Vagina (tissue), 2 donors: ENCODE measurements at places on chromosomes 6 and 20. TPM values are rescaled to one million over a fixed set of nuclear protein-coding genes. Genes with fewer than 3 reads are reported as not detected.

GRCh38 chr6:126531286-126531685, 191.4 kb downstream of the CENPW start:
- no peaks in the 10 kb centered on the region for H3K27me3 ChIP-seq
- H3K4me3 ChIP-seq = no peak overlapping the region
- no peaks in the 10 kb centered on the region for H3K4me1 ChIP-seq
- no peak for DNase-seq
- no peak overlapping the region for H3K27ac ChIP-seq

GRCh38 chr6:156507656-156508055, 269.5 kb upstream of the ARID1B start:
- no peaks in the 10 kb centered on the region for H3K36me3 ChIP-seq
- no peak for DNase-seq
- H3K4me1 ChIP-seq = no peaks in the 10 kb centered on the region
- no peaks in the 10 kb centered on the region for H3K27me3 ChIP-seq
- H3K27ac ChIP-seq = no peak overlapping the region
- no peak overlapping the region for H3K4me3 ChIP-seq

DNA sequence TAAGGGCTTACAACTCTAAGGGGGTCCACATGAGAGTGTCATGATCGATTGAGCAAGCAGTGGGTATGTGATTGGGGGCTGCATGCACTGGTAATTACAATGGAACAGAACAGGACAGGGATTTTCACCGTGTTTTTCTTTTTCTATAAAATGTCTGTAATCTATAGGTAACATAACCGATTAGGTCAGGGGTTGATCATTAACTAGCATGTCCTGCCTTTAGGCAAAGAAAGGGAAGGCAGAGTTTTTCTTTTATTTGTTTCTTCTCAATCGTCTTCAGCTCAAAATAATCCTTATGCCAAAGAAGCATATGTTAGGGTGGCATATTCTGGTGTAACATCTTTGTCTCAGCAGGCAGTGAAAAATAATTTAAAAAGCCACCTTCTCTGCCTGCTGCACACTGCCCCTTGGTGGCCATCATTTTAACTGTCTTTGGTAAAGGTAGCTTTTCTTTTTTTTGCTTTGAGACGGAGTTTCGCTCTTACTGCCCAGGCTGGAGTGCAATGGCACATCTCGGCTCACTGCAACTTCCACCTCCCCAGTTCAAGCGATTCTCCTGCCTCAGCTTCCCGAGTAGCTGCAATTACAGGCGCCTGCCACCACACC, 9.7 kb upstream of the CEP43 start:
- no peak overlapping the region for H3K4me3 ChIP-seq
- H3K27ac ChIP-seq = no peak overlapping the region
- DNase-seq = no peak
- H3K27me3 ChIP-seq = no peaks in the 10 kb centered on the region
- H3K36me3 ChIP-seq = no peaks in the 10 kb centered on the region

DNA sequence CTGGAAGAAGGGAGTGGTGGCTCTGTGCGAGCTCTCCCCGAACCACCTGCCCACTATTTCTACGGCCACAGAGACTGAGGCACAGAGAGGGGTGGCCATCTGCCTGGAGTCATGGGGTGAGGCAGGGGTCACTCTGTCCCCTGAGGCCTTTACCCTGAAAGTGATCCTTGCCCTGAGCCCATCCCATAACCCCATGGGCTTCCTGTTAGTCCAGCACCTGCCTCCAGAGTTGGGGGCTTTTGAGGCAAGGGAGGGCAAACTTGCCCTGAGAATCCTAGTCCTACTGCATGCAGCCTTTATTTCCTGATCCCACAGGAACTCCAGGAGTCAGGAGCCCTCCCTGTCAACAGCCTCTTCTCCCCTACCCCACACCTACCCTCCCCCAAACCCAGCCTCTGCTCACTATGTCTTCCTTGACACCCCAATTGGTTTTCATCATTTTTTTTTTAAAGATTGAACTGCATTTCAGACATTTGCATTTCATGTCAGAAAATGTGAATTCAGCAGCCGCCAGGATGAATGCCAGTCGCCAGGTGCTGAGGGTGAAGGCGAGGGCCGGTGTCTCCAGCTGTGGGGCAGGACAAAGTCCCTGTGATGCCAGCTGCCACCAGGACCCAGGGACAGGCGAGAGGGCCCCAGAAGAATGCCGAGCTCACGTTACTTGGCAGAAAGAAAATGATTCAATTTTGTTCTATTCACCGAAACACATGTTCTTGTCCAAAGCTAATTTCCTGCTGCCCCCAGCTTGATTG, 47.6 kb upstream of the NNAT start:
- H3K36me3 ChIP-seq = no peaks in the 10 kb centered on the region
- H3K27me3 ChIP-seq = no peaks in the 10 kb centered on the region
- no peak for DNase-seq
- H3K4me3 ChIP-seq = no peak overlapping the region
- H3K27ac ChIP-seq = no peak overlapping the region
- no peaks in the 10 kb centered on the region for H3K4me1 ChIP-seq

DNA sequence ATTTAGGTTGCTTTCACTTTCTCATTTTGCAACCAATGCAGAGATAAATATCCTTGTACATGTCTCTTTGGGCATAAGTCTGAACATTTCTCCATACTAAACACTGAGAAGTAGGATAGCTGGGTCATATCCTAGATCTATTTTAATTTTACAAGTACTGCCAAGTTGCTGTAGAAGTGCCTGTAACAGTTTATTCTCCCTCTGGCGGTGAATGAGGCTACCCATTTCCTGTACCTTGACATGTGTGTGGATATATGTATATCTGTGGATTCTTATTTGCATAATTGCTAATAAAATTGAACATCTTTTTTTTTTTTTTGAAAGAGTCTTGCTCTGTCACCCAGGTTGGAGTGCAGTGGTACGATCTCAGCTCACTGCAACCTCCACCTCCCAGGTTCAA, 48.0 kb upstream of the PNRC1 start:
- no peak overlapping the region for H3K4me3 ChIP-seq
- no peak for DNase-seq
- no peak overlapping the region for H3K27ac ChIP-seq

GRCh38 chr6:23559587-23560343, 566.2 kb upstream of the NRSN1 start:
- H3K36me3 ChIP-seq = no peaks in the 10 kb centered on the region
- H3K4me1 ChIP-seq = no peaks in the 10 kb centered on the region
- no peak overlapping the region for H3K27ac ChIP-seq
- no peaks in the 10 kb centered on the region for H3K27me3 ChIP-seq
- no peak overlapping the region for H3K4me3 ChIP-seq

DNA sequence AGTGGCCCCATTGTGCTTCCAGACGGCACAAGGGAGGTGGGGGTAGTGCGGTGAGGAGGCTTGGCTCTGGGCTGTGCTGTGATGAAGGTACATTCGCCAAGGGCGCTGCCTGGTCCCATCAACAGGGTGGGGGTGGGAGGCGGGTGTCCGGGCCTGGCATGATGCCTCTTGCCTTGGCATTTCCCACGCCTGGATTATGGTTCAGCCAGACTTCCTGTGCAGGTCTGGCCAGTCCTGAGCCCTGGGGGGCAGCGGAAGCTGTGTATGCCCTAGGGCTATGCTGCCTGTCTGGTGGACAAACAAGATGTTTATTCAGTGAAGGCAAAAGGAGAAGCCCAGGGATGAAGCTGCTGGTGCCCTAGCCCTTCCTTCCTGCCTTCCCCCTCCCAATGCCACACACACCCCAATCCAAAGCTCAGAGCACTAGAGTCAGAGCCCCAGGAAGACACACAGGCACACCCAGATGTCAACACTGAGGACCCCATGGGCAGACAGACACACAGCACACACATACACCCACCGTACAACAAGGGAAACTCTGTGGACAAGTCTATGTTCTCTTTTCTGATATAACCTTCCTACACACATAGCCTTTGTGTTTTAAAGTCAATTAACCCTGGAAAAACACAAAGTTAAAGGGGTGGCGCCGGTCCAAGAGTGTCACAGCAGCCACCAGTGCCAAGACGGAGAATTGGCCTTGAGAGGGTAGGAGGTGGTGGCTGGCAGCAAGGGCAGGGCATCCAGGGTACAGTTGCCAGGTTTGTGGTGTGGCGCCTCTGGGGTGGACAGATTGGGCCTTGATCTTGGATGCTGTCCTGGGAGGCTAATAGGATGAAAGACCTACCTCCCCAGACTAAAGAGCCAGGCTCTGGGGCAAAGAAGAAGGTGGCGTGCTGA, 54.7 kb upstream of the SAYSD1 start:
- no peaks in the 10 kb centered on the region for H3K4me1 ChIP-seq
- H3K27me3 ChIP-seq = no peaks in the 10 kb centered on the region

- no peaks in the 10 kb centered on the region for H3K27me3 ChIP-seq
- H3K4me1 ChIP-seq = no peaks in the 10 kb centered on the region
These were observed 576.6 kb downstream of the PTPRT start for GRCh38 chr20:42613076-42613475.

- H3K36me3 ChIP-seq = no peaks in the 10 kb centered on the region
- no peak overlapping the region for H3K4me3 ChIP-seq
- no peak for DNase-seq
- H3K27ac ChIP-seq = no peak overlapping the region
These were observed 86.1 kb downstream of the GJA10 start for GRCh38 chr6:89980353-89980752.

- no peak overlapping the region for H3K4me3 ChIP-seq
- no peaks in the 10 kb centered on the region for H3K36me3 ChIP-seq
- no peak overlapping the region for H3K27ac ChIP-seq
- H3K4me1 ChIP-seq = no peaks in the 10 kb centered on the region
- H3K27me3 ChIP-seq = no peaks in the 10 kb centered on the region
- no peak for DNase-seq
These were observed 112.4 kb upstream of the ARG1 start for GRCh38 chr6:131460614-131461000.

GRCh38 chr6:33621711-33622388, 728 bp downstream of the ITPR3 start:
- peaks cover 54% of the 10 kb centered on the region for H3K4me1 ChIP-seq
- H3K27me3 ChIP-seq = no peaks in the 10 kb centered on the region
- H3K36me3 ChIP-seq = no peaks in the 10 kb centered on the region
- peak; percentile 91 for DNase-seq
- H3K27ac ChIP-seq = peak overlapping the region; percentile 92

GRCh38 chr6:19972221-19972620, 135.1 kb downstream of the ID4 start:
- no peak overlapping the region for H3K27ac ChIP-seq
- no peak for DNase-seq
- no peaks in the 10 kb centered on the region for H3K36me3 ChIP-seq
- no peaks in the 10 kb centered on the region for H3K27me3 ChIP-seq

DNA sequence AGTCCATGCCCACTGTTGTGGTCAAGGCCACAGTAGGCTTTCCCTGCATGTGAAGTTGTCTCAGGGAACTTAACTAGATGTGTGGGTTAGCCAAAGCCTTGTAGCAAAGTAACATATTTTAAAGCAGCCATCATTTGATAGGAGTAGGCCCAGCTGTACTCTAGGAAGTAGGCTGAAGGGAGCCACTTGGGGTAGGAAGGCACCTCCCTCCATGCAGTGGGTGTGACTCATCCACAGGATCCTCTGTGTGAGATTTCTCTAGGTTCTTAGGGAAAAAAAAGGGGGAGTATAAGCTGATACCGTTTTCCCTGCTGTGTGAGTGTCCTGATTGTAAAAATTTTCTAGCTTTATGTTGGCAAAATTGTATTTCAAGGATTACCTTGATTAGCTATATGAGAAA, 44.7 kb downstream of the VAPB start:
- H3K4me3 ChIP-seq = no peak overlapping the region
- H3K27ac ChIP-seq = no peak overlapping the region
- DNase-seq = no peak

- H3K27me3 ChIP-seq = no peaks in the 10 kb centered on the region
- DNase-seq = no peak
- H3K36me3 ChIP-seq = no peaks in the 10 kb centered on the region
- no peak overlapping the region for H3K27ac ChIP-seq
- no peaks in the 10 kb centered on the region for H3K4me1 ChIP-seq
These were observed 282.1 kb upstream of the TCF21 start for GRCh38 chr6:133606852-133607251.

GRCh38 chr20:20820104-20820503, 107.7 kb upstream of the RALGAPA2 start:
- no peaks in the 10 kb centered on the region for H3K36me3 ChIP-seq
- no peak overlapping the region for H3K27ac ChIP-seq
- H3K4me1 ChIP-seq = no peaks in the 10 kb centered on the region
- H3K4me3 ChIP-seq = no peak overlapping the region
- no peak for DNase-seq
- no peaks in the 10 kb centered on the region for H3K27me3 ChIP-seq

Gene TREML1
- not detected for total RNA-seq

Gene SCGN
- total RNA-seq = not detected

Gene KIF6
- not detected for total RNA-seq

Gene SLC23A2
- total RNA-seq = 14.7 TPM

Gene FGD2
- 20.4 TPM for total RNA-seq

Gene PEX3
- total RNA-seq = 17.4 TPM

Gene SASH1
- 86.4 TPM for total RNA-seq

Gene DLL1
- 43.5 TPM for total RNA-seq

Gene FOXS1
- total RNA-seq = not detected

Gene CRISP3
- 19.2 TPM for total RNA-seq

Gene CYP24A1
- total RNA-seq = 5.9 TPM

Gene SLC22A7
- not detected for total RNA-seq

Gene ANKEF1
- 4.2 TPM for total RNA-seq

Gene ATP9A
- total RNA-seq = 35.8 TPM

Gene HSPA12B
- total RNA-seq = 21.6 TPM
